Stimulated activated CD4-positive, alpha-beta T cell treated with anti-CD3 and anti-CD28 coated beads, Interleukin-12 subunit alpha, Interleukin-12 subunit beta, amount 100 ng/mL, for 4 hours (primary cell): ENCODE measurements at places on chromosomes 16 and 17.
A peak's percentile ranks its signal among the peaks of the same experiment; 100 is the strongest.

- no peak for DNase-seq
These were observed 87.0 kb downstream of the ABCC1 start for GRCh38 chr16:16036359-16036792.

GRCh38 chr16:74603848-74604247, 3.1 kb downstream of the GLG1 start:
- DNase-seq = no peak

- no peak for DNase-seq
These were observed 10.6 kb upstream of the SRCIN1 start for GRCh38 chr17:38616361-38616760.

DNA sequence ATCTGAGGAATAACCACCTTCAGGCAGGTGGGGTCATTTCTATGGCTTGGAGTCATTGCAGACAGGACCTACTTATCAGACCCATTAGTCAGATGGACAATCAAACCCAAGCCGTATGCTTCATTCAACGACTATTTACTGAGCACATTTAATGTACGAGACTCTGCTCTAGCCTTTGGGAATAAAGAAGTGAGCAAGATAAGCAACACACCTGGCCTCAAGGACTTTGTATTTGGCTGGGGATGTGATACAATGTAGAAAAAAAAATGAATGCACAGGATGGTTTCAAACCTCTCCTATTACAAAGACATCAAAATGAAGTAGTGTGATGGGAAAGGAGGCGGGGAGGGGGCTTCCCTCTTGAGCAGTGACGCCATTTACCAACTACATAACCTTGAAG, 311.7 kb downstream of the PMP22 start:
- no peak for DNase-seq

GRCh38 chr17:65181237-65182061, 44.3 kb downstream of the RGS9 start:
- DNase-seq = no peak

DNA sequence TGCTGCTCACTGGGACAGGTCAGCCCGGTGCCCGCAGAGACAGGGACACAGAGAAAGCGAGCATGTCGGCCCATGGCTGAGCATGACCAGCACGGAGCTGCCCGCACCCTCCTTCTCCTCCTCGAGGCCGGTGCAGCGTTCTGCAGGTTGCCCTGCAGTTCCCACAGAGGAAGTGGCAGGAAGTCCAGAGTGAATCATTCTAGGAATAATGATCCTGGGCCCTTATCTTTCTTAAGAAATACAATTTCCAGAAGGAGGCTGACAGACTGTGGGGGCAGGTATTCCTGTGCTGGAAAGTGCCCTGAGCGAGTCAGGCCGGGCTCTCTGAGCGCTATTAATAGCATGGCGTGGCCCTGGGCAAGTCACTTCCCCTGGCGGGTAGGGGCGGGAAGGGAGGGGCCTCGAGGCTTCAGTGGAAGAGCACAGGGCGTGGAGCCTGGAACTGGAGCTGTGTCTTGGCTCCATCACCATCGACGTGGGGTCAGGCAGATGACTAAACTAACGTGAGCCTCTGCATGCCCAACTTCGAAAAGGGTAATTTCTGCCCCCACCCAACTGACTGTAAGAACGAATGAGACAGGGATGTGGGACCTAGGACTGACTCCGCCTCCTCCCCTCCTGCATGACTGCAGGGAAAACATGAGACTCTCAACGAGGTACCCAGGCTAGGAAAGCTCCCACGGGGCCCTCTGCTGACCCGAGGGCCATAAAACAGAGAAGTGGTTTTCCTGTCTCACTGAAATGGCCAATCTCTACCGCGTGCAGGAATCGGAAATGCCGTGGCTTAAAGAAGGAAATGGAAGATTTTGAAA, 9.8 kb downstream of the TMEM204 start:
- peak; percentile 52 for DNase-seq

- no peak for DNase-seq
These were observed 77.5 kb downstream of the RPGRIP1L start for GRCh38 chr16:53626161-53626560.

DNA sequence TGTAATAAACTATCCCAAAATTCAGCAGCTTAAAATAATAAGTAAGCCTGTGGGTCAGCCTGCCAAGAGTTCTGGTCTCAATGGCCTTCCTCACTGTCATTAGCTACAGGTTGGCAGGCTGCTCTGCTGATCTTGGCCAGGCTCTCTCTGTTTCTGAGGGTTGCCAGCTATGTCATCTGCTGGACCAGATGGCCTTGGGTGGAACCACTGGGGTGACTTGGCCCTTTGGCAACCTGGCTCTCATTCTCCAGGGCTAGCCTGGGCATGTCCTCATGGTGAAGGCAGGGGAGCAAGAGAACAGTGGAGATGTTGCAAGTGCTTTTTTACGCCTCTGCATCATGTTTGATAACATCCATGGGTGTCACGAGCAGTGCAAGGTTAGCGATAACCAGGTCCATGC, 13.9 kb downstream of the ITGAM start:
- DNase-seq = no peak

DNA sequence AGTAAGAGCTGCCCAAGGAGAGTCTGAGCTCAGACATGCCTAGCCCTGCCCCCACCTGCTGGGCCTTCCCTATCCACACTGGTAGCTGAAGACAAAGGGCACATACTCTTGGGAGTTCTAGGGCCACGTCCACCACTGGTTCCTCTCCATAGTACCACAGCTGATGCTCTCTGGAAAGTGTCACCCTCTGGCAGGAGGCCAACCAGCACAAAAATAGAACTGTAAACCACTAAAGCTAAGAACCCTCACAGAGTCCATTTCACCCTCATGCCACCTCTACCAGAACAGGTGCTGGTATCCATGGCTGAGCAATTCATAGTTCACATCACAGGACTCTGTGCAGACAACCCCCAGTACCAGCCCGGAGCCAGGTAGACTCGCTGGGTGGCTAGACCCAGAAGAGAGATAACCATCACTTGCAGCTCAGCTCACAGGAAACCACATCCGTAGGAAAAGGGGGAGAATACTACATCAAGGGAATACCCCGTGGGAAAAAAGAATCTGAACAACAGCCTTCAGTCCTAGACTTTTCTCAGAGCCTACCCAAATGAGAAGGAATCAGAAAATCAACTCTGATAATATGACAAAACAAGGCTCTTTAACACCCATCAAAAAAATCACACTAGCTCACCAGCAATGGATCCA, 115.3 kb downstream of the CEP112 start:
- DNase-seq = no peak

DNA sequence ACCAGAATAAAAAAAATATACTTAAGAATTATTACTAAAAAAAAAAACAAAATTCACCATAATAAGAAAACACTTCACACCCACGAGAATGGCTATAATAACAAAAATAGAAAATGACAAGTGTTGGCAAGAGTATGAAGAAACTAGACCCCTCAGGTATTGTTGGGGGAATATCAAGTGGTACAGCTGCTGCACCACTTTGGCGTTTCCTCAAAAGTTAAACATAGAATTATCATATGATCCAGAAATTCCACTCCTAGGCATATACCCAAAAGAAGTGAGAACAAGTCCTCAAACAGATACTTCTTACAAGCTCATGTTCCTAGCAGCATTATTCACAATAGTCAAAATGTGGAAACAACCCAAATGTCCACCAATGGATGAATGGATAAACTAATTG, 26.3 kb downstream of the AMFR start:
- no peak for DNase-seq

GRCh38 chr16:35146031-35146710, 1686.8 kb downstream of the TP53TG3F start:
- DNase-seq = no peak

DNA sequence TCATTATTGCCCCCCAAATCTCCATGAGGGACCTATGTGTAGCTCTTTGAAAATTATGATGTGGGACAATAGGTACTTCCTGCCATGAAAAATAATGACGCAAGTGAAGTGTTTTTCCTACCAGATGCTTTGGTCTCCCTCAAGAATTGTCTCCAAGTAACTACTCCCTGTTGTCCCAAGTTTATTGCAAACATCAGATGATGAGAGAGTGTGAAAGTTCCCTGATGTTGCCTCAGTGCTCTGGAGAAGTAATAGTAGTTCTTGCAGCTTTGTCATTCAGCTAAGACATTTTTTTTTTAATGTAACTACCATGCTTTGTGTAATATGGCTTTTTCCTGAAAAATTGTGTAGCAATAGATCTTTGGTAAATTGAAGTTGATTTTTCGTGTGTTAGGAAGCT, 20.1 kb downstream of the LPCAT2 start:
- DNase-seq = no peak

- no peak for DNase-seq
These were observed at the start of gene WFDC1 for GRCh38 chr16:84294531-84295142. Gene WFDC1, plus strand, starts transcription at chr16:84294878. Its CDS starts 94 bp downstream, at chr16:84294972.

DNA sequence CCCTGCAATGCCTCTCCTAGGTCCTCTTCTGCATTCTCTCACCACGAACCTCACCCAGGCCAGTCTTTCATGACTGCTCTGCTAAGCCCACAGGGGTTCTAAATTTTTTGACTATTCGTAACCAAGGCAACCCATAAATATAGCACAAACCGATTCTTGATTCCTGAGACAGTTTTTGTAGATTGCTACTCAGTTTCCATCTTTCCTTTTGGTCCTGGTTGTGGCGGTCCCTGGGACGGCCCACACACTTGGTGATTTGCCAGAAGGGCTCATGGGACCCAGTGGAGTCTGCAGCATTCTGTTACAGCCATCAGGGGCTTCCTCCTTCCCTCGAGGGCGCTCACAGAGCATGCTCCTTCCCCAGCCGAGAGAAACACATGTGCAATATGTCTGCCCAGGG, 23.4 kb upstream of the MGAT5B start:
- no peak for DNase-seq

- DNase-seq = no peak
These were observed 19.2 kb downstream of the SGF29 start for GRCh38 chr16:28572696-28573510.

- no peak for DNase-seq
These were observed 37.2 kb downstream of the WIPI1 start for GRCh38 chr17:68420065-68420464.

GRCh38 chr17:16977932-16978331, 6.0 kb upstream of the TNFRSF13B start:
- DNase-seq = no peak

DNA sequence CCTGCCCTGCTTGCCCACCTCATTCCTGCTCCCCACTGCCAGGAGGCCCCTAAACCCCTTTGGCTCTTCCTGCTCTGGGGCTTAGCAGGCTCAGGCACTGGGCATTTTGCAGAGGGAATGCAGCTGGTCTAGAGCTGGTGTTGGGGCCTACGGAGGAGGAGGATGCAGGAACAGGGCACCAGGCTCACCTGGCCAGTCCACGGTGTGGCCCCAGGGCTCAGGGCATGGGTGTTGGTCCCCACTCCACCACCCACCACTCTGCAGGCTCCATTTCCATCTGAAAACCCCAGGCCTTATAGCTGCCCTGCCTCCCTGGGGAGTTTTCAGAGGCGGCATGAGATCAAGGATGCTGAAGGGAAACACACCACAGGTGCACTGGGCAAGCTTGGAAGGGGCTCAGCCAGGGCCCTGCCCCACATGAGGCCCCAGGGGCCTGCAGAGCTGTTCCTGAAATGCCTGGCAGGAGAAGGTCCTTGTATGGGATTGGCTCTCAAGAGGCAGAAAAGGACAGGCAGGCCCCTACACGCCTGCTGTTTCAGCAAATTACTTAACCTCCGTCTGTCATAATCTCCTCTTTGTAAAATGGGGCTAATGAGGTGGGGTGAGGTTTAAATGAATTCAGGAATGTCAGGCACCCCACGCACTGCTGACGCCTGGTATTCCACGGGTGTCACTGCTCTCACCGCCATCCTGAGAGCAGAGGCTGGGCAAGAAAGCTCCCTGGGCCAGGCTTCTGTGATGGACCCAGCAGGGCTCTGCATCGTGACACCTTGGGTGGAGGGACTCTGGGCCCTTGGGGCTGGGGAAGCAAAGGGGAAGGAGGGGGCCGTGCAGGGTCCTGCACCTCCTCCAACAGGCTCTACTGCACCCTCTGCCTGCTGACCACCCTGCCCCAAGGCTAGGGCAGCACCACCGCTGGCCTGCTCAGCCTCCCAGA, 9.3 kb downstream of the SLC47A2 start:
- no peak for DNase-seq

GRCh38 chr16:27534256-27534655, 15.5 kb downstream of the GTF3C1 start:
- no peak for DNase-seq

DNA sequence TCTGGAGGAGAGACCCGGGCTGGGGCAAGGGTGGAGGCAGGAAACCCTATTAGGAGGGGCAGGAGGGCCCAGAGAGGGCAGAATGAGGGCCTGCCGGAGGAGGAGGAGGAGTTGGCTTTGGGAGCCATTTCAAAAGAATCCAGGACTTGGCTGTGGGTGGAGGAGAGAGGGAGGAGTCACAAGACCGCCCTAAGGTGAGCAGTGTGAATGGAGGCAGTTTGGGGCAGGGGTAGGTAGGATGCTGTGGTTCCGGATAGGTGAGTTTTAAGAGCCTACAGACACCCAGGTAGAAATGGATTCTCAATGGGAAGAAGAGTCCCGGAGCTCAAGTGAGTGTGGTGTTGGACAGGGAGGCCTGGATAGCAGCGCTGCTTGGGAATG, 80.3 kb downstream of the ARHGAP23 start:
- no peak for DNase-seq

DNA sequence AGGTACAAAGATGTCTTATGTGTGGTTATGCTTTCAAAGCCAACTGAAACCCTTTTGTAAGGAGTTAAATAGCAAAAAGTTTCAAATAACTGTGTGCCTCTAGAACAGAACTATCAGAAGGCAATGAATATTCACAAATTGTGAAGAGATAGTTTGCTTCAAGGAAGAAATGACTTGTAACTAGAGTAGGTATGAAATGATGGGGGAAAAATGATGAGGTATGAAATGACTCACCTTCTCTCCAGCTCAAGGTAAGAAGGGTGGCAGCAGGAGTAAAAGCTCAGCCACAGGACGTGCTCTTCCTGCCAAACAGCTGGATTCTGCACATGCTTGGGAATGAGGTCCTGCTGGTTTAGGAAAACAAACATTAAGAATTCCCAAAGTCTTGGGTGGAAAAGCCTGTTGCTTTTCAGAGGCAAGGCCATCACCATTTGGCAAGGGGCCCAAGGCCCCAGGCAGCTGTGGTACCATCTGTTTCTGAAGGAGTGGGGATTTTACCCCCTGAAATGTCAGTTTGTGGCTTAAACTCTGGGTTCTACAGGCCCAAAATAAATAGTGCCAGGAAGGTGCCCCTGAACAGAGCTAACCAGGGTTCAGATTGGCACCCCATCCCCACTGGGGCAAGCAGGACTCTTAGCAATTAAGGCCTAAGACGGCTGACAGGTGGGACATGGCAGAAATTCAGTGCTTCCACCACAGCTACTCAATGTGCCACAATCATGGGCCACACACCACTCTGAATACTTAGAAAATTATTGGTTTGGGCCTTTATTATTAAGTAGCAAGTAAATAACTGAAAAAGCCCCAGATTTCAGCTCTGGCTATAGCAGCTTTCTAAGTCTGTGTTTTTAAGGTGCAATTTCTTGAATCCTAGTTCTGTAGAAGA, 13.3 kb downstream of the HERPUD1 start:
- DNase-seq = no peak
